ENCODE measurements at places on chromosomes 1 and 21. TPM values are rescaled to one million over a fixed set of nuclear protein-coding genes. Genes with fewer than 3 reads are reported as not detected.

DNAH14 gene
- total RNA-seq, result 12.3 TPM

AK5 gene
- total RNA-seq, result 0.43 TPM

STUM gene
- total RNA-seq, result 1.4 TPM

HES3 gene
- not detected for total RNA-seq

GPR37L1 gene
- 2.1 TPM for total RNA-seq

All from left colon (tissue), 2 donors.